Stimulated activated CD4-positive, alpha-beta T cell treated with anti-CD3 and anti-CD28 coated beads, TNF-alpha, amount 100 ng/mL, for 48 hours (primary cell): ENCODE measurements at places on chromosomes 3 and 15.

GRCh38 chr15:100261302-100262240 is 80.2 kb downstream of the ADAMTS17 start:
- no peak for DNase-seq

- DNase-seq: no peak
Observed at GRCh38 chr3:49654955-49655556, 19.1 kb upstream of the APEH start.

- DNase-seq: no peak
Observed at GRCh38 chr3:147113293-147114044, 292.9 kb downstream of the ZIC4 start.

GRCh38 chr3:178585454-178585853 is 49.2 kb downstream of the KCNMB2 start:
- no peak for DNase-seq

DNA sequence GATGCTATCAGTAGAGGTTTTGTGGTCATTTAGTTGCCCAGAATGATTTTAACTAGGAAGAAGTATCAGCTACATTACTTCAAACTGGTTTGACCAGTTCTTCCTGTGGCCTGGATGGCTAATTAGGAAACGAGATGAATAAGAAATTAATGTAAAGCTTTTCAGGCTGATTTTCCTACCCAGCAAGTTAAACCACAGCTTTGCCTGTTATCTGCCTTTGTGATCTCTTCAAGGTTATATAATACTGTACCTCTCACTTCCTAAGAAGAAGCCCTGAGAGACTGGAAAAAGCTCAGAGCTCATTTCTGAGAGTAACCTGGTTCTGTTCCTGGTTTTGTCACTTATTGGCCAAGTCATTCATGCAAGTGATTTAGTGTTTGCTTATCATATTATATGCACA is 782.2 kb upstream of the GOLIM4 start:
- no peak for DNase-seq

DNA sequence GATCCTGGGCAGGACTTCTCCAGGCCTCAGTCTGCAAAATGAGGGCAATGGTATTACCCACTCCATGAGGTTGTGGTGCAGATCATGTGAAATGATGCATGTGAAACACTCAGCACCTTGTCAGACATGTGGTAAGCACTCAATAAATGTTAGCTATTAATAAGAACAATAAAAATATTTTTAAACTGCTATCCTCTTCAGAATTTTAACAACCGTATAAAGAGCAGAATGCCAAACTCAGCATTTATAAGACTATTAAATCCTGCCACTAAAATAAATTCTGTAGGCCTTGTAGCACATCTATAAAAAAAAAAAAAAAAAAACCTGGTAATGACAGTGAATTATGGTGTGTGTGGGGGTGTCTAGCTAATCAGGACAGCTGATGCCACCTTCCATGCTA is 213.9 kb upstream of the UMPS start:
- no peak for DNase-seq

GRCh38 chr3:166195808-166196207 is 358.6 kb upstream of the BCHE start:
- DNase-seq: no peak

GRCh38 chr3:131973731-131974130 is 61.1 kb downstream of the CPNE4 start:
- no peak for DNase-seq

DNA sequence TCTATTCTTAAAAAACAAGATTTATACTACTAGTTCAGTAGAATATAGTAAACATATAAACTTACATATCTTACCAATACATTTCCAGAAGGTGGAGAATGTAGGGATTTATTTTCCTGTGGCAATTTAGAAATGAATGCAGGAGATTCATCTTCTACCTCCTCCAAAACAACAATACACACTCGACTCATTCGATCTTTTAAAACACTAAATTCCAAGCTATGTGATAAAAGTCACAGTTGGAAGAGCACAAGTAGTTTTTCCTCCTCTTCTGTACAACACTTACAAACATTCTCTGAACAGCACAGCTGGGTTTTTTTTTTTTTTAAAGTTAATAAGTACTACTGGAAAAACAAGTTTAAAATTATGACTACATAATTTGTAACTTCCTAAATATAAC is 1.4 kb downstream of the ANKRD28 start:
- DNase-seq: no peak

DNA sequence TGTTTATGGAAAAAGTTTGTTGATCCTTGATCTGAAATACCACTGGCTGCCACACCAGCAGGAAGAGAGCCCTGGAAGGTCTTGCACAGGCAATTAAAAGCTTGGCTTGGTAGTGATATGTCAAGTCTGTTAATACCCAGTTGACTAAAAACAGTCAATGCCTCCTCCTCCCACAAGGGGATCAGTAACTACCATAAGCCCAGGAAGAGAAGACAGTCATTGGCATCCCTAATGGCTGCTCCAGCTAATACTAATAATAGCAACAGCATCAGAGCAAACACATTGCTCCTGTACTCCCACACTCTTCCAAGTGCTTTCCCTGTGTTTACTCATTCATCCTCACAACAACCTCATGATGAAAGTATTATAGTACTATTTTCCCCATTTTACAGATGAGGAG is 528.6 kb downstream of the TAFA4 start:
- DNase-seq: no peak

- no peak for DNase-seq
Observed at GRCh38 chr3:31448035-31448881, 84.5 kb upstream of the STT3B start.

DNA sequence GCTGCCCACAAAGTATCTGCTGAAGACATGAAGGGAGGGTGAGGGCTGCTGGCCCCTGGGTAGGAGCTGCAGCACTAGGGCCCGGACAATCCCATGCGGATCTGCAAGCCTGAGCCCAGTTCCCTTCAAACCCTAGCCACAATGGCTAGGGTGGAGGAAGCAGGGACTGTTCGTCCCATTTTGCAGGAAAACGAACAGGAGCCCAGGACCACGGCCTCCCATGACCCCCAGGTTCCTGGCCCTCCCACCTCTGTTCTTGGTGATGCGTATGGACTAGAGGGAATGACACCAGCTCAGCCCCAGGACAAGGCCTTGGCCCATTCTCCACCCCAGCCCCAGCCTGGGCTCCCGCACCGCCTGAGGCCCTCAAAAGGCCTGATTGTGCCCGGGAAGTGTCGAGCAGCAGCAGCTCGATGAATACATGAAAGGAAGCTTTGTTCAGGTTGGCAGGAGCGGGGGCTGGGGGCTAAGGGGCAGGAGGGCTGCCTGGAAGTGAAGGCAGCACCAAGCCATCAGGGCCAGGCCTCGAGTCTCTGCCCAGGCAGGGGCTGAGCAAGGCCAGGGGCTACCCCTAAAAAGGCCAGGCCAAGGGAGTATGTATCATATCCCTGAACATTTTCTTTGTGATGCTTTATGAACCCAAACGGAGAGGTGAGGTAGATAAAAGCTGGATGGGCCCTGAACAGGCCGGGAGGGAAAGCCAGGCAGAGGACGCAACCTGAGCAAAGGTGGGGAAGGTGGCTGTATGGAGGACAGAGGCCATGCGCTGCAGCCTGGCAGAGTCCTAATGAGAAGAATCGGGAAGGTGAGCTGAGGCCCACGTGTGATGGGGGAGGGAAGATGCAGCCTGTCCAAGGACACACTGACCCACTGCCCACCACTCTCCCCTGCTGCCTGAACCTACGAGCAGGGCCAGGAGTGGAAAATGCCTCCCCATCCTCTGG is 12.2 kb downstream of the SEMA7A start:
- DNase-seq: no peak
